Activated naive CD8-positive, alpha-beta T cell treated with anti-CD3 and anti-CD28 coated beads, Interleukin-2, amount 50 U/mL, for 16 hours (primary cell): ENCODE measurements at places on chromosomes 1 and 21.

- DNase-seq, result no peak
Measured at GRCh38 chr1:88451856-88452255, 232.2 kb upstream of the PKN2 start.

GRCh38 chr1:75712306-75712705 lies 12.2 kb upstream of the ACADM start:
- DNase-seq, result no peak

GRCh38 chr1:157106813-157107189 lies 7.2 kb upstream of the ETV3L start:
- DNase-seq, result no peak

DNA sequence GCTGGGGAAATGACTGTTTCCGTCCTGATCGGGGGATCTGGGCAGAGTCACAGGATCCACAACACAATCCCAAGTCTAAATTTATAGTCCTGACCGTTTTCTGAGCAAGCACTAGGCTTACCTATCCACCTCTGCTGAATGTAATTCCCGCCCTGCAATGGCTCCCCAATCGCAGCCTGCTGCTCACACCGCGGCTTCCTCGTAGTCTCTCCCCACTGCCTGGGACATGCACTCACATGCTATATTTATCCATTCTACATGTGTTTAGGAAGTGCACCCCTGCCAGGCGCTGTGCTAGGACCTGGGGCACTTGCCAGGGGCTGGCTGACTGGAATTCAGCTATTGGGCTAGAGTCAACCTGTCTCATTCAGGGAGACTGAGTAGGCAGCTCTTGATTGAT lies 246.6 kb upstream of the CSF3R start:
- DNase-seq, result no peak

DNA sequence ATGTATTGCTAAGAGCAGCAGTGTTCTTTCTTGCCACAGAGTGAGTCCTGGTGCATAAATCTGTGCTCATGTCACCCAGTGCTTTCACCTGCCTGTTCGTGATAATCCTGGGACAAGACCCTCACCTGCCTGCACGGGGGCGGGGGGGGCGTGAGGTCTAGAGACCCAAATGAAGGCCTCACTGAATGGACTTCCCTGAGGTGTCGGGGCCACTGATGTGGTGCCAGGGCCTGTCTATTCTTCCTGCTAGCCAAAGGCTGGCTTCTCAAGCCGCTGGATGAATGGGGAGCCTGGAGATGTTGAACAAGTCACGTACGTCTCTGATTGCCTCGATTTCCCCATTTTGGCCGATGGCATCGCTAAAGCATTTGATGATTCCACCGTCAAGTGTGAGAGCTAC lies 118.8 kb upstream of the IRF2BP2 start:
- no peak for DNase-seq

- no peak for DNase-seq
Measured at GRCh38 chr1:224392411-224393249, 36.0 kb downstream of the CNIH4 start.

- DNase-seq, result no peak
Measured at GRCh38 chr21:44946254-44947041, 6.6 kb downstream of the SLX9 start.

DNA sequence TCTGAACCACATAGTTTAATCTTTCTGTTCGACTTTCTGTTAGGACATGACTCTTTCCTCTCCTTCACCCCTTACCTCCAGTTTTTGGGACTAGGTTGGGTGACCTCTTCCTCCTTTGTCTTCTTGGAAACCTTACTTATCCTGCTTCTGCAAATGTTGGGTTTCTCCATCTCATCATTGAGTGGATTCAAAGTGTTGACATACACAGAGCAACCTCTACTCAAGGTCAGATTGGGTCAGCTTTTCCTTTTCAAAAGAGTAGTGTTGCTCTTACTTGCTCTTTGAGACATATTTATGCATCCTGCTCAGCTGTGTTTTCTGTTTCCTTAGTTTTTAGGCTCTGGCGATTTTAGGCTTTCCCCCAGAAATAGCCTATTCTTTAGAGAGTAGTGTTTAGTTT lies 3.7 kb downstream of the CAMTA1 start:
- no peak for DNase-seq

DNA sequence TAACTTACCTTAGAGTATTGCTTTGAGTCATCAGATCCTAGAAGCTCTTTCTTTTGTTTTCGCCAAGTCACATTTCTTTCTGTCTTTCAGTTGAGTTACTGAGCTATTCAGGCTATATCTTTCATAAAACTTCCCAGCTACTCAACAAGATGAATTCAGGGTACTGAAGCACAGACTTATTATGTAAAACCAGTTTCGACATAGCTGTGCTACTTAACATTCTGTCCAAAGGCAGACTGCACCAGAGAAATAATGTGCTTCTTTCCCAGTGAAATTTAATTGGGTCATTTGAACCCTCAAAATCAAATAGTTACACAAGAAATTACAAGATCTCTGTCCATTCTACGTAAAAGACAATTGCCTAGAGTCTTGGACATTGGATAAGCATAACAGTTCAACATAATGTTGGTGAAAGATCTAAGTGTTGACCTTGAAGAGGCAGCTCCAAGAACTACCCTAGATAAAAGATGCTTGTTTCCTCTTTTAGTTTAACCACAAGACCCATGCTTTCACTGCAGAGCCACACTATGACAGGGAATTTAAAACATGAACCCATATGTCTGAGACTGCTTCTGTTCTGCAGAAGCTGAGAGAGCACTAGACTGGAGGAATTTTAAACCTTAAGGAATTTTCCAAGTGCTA lies 163.2 kb downstream of the LRRC40 start:
- DNase-seq, result no peak

DNA sequence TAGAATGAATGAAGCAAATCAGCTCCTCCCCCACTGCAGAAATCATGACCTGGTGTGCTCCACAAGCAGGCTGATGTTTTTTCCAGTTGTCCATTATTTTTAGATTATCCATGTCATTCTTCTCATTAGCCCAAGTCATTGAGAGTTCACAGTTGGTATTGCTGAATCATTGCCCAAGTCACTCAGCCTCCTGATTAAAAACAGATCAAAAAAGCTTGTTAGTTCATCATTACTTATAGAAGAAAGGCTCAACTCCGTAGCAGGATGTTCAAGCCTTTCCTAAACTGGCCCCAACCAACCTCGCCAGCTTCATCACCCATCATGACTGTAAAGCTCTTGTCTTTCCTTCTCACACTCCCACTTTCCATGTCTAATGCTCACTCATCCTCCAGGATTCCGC lies 161.3 kb upstream of the CTTNBP2NL start:
- DNase-seq, result no peak

DNA sequence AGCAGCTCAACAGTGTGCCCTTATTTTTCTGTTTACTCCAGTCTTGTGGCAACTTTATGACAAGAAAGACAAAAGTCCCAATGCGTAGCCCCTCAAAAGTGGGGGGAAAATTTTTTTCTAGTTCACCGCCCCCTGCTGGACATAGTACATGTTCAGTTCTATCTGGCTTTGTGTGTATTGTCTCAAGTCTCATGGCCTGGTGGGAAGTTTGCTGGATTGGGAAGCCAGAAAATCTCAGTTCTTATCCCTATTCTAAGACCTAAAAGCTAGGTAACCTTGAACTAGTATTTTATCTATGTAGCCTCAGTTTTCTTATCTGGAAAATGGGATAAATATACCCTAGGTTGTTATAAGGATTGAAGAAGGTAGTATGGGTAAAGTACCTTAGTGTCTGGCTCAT lies 55.8 kb upstream of the LDLRAP1 start:
- DNase-seq, result peak; percentile 10

GRCh38 chr1:15441247-15441646 lies 3.0 kb downstream of the CTRC start:
- no peak for DNase-seq

GRCh38 chr1:23101101-23101827 lies 67.4 kb downstream of the LUZP1 start:
- DNase-seq, result no peak

DNA sequence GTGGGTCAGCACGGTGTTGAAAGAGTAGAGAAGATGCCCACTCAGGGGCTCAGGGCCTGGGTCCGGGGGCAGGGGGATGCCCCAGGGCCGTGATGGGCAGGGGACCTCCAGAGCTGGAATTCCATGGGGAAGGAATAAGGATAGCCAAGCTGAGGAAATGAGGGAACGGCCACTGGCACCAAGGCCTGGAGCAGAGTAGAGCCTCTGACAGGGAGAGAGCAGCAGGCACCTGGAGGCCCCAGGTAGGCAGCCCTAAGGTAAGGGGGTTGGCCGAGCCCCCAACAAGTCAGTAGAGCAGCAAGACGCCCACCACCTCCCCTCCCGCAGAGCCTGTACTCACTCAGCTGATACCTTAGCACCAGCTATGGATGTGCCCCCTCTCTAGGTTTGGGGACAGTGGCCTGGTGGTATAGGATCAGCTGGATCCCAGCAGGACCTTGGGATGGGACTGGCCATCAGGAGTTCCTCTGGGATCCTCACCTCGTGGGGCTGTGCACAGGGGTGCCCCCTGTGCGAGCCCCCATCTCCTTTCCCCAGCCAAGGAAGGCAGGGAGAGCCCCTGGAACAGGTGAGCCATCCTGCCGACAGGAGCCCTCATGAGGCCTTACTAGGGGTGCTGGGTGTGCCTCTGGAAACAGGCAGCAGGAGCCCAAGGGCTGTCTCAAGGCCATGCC lies 21.0 kb upstream of the ARF1 start:
- DNase-seq, result no peak

- DNase-seq, result no peak
Measured at GRCh38 chr1:59271561-59272260, 25.2 kb upstream of the FGGY start.

- no peak for DNase-seq
Measured at GRCh38 chr1:216919060-216919970, 196.1 kb upstream of the ESRRG start.

DNA sequence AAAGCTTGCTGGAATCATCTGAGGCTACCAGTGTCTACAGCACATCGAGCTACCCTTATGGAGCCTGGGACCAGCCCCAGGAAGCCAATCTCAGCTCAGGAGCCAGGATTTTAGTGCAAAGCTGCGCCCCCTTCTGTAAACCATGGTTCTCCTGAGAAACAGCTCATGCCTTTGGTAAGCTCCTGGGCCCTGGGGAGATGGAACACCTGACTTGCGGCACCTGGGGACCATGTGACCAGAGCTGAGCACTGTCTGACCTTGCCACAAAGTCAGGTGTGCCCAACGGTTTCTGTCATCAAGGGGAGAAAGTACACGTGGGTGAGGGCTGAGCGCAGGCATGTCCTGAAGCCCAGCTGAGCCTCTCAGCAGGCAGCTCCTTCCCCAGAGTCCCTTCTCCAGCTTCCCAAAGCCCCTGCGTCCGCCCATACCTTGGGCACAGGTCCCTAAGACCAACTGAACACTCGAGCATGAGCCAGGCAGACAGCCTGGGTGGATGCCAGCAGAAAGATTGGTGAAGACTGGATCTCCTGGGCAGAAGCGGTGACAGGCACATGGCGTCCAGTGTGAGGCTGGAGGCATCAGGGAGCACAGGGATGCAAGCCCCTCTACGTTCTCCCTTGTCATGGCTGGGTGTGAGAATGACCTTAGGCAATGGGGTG lies 57.9 kb upstream of the TENT5B start:
- no peak for DNase-seq

DNA sequence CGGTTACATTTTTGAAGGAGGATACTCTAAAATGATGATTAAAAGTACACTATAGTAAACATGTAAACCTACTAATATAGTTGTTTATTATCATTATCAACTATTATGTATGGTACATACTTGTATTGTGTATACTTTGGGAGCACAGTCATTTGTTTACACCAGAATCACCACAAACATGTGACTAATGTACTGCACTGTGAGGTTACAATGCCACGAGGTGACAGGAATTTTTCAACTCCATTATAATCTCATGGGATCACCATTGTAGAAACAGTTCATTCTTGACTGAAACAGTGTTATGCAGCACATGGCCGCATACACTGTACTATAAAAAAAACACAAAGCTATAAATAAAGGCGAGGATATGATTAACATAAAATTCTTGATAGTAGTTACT lies 44.3 kb downstream of the GPATCH2 start:
- DNase-seq, result no peak

DNA sequence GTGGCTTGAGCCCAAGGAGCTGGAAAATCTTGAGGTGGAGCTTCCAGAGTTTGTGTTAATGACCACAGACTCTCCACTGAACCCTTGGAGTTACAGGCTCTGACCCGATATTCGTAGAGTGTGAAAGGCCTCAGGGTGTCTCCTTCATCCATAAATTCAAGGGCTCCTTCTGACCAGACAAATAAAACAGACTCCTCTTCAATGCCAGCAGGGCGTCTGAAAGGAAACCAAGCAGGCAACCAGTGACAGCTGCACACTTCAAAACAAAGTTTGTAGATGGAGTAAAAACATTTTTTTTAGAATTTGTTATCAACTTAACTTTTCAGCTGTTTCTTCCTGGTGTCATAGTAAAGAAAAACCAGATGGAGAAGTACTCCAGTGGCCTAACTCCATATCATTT lies 161.1 kb downstream of the KCTD3 start:
- no peak for DNase-seq

DNA sequence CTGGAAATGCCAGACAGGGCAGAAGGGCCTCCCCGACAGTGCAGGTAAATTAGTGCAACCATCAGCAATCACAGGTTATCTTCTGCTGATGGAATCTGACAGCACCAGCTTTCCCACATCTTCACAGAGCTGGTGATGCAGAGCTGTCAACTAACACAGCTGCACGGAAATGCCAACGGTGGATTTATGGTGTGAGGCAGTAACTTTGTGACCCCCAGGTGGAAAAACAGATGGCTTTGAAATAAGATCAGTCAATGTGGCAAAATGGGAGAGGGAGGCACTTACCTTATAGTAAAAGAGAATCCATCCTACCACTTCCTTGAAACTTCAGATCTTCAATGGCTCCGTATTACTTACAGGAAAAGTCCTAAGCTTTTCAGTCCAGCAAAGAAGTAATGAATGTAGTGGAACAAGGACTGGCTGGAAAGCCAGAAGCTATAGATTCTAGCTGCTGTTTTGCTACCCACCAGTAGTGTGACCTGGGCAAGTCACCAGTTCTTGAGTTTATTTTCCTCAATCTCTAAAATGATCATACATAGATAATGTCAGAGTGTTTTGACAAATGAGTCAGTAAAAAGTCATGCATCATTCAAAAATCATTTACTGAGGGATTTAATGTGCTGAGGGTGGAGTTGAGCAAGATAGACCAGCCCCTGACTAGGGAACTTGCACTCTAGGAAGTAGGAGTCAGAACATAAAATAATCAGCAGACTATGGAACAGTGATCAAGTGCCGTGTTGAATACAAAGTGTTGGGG lies 245.7 kb upstream of the JUN start:
- no peak for DNase-seq

- no peak for DNase-seq
Measured at GRCh38 chr21:44423312-44423821, 31.9 kb upstream of the LRRC3 start.

- no peak for DNase-seq
Measured at GRCh38 chr1:174366946-174367345, 80.8 kb upstream of the GPR52 start.

DNA sequence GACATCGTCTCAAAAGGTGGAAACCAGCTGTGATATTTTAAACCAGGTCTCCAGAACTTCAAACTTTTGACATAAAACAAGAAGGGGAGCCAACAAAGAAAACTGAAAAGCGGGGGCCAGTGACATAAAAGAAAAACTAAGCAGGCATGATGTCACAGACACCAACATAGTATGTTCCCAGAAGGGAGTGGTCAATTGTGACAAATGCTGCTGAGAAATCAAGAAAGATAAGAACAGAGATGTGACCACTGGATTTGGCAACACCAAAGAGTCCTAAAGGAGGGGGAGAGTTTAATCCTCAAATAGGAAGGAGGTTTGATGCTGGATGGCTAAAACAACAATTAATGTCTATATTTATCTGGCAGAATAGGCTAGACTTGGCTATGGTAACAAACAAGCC lies 2.3 kb upstream of the RNF19B start:
- DNase-seq, result no peak

- DNase-seq, result no peak
Measured at GRCh38 chr1:100921110-100921706, 25.3 kb downstream of the SLC30A7 start.
